A549 treated with RU486 at 1 μM for 4 hours (cell line): ENCODE measurements at places on chromosomes 5 and 9. TPM values are rescaled to one million over a fixed set of nuclear protein-coding genes. Genes with fewer than 3 reads are reported as not detected.

OR1J2 gene
- total RNA-seq: not detected in 5 replicates

QRFP gene
- not detected in 5 replicates for total RNA-seq

PPIC gene
- 13.8 to 17.8 TPM (median 15.9 TPM) in 5 replicates for total RNA-seq

PCDHB9 gene
- 0.03 to 0.06 TPM in 2 of 5 replicates, not detected in the others for total RNA-seq

C5orf46 gene
- total RNA-seq: not detected in 5 replicates

IL4 gene
- total RNA-seq: not detected in 5 replicates

FUT7 gene
- total RNA-seq: 0.07 to 0.09 TPM (median 0.08 TPM) in 3 of 5 replicates, not detected in the others

LHX2 gene
- total RNA-seq: 3.1 to 5.7 TPM (median 5.5 TPM) in 5 replicates

PRUNE2 gene
- 0.09 to 0.14 TPM (median 0.14 TPM) in 3 of 5 replicates, not detected in the others for total RNA-seq

PDLIM4 gene
- 0.12 to 0.49 TPM (median 0.37 TPM) in 4 of 5 replicates, not detected in the other for total RNA-seq

PCDHB14 gene
- total RNA-seq: 0.07 to 0.21 TPM (median 0.09 TPM) in 5 replicates

CTXN3 gene
- not detected in 5 replicates for total RNA-seq

IGIP gene
- 0.53 to 1.1 TPM (median 0.94 TPM) in 5 replicates for total RNA-seq

ORM2 gene
- not detected in 5 replicates for total RNA-seq

AJM1 gene
- 3.1 to 4.4 TPM (median 4.0 TPM) in 5 replicates for total RNA-seq

ELP1 gene
- 18.5 to 25.6 TPM (median 21.2 TPM) in 5 replicates for total RNA-seq

TAF9 gene
- 121 to 148 TPM (median 139 TPM) in 5 replicates for total RNA-seq

HRCT1 gene
- 0.28 to 0.48 TPM (median 0.30 TPM) in 3 of 5 replicates, not detected in the others for total RNA-seq

TEX48 gene
- not detected in 5 replicates for total RNA-seq

CCDC192 gene
- not detected in 5 replicates for total RNA-seq

CLTB gene
- 72.7 to 115 TPM (median 107 TPM) in 5 replicates for total RNA-seq

ORM1 gene
- total RNA-seq: 0.35 TPM in 1 of 5 replicates, not detected in the others

CD74 gene
- total RNA-seq: not detected in 5 replicates

PLPPR1 gene
- not detected in 5 replicates for total RNA-seq

SLC6A7 gene
- 0.03 TPM in 3 of 5 replicates, not detected in the others for total RNA-seq

SPATA31D3 gene
- not detected in 5 replicates for total RNA-seq

FCN2 gene
- total RNA-seq: not detected in 5 replicates

GARIN3 gene
- total RNA-seq: not detected in 5 replicates

PRRT1B gene
- 0.45 to 0.97 TPM (median 0.79 TPM) in 5 replicates for total RNA-seq

CDH9 gene
- total RNA-seq: not detected in 5 replicates

GFI1B gene
- total RNA-seq: not detected in 5 replicates

CTNND2 gene
- total RNA-seq: not detected in 5 replicates

IPPK gene
- total RNA-seq: 12.3 to 16.3 TPM (median 12.9 TPM) in 5 replicates

SPATA31D4 gene
- total RNA-seq: not detected in 5 replicates

NEUROG1 gene
- total RNA-seq: not detected in 5 replicates

ARL14EPL gene
- total RNA-seq: 0.16 to 0.32 TPM (median 0.24 TPM) in 4 of 5 replicates, not detected in the other
